ENCODE measurements at places on chromosomes 12 and 14.

GRCh38 chr14:22650046-22650739 lies 6.0 kb upstream of the OR6J1 start:
- no peak for DNase-seq

- no peak for DNase-seq
Observed at GRCh38 chr14:68634332-68634731, 158.5 kb downstream of the ZFP36L1 start.

DNA sequence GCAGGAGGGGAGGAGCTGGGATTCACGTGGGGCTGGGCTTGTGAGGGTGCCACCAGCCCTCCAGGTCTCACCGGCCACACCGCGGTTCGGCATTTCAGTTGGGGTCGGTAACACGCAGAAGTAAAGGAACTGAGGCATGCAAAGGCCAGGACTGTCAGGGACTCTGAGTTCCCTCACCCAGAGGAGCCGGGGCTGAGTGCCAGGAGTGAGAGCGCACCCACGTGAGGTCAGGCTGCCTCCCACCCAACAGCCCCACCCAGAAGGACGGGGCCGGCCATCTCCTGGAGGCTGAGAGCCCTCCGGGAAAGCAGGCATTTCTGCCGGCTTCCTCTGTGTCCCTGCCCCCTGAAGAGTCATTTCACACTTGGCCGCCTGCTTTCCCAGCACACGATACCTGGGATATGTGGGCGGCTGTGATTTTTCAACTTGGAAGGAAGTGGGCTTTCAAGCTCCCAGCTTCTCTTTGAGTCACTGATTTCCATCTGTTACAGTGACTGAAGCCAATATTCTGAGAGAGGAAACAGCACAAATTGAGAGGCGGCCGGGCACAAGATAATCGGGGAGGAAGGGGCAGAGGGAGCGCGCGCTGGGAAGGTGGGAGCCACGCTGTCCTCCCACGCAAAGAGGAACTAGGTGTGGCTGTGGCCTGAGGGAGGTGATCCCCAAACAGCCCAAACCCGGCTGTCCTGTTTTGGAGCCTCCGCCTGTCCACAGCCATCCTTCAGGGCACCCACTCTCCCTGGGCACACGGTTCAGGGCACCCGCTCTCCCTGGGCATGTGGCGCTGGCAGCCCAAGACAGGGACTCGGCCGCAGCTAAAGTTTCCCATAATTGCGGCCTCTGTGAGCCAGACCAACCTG lies 19.0 kb downstream of the GALNT9 start:
- DNase-seq, result no peak

GRCh38 chr12:21500786-21501257 lies 613 bp downstream of the RECQL start:
- DNase-seq, result no peak

- no peak for DNase-seq
Observed at GRCh38 chr14:30312214-30312613, 246.7 kb upstream of the G2E3 start.

GRCh38 chr12:123731596-123731995 lies 19.4 kb downstream of the ATP6V0A2 start:
- no peak for DNase-seq

GRCh38 chr12:84955298-84955697 lies 42.7 kb upstream of the SLC6A15 start:
- DNase-seq, result no peak

- no peak for DNase-seq
Observed at GRCh38 chr14:104139460-104140212, 1.2 kb downstream of the KIF26A start.

- DNase-seq, result no peak
Observed at GRCh38 chr14:38254571-38255407, 1.1 kb downstream of the CLEC14A start.

DNA sequence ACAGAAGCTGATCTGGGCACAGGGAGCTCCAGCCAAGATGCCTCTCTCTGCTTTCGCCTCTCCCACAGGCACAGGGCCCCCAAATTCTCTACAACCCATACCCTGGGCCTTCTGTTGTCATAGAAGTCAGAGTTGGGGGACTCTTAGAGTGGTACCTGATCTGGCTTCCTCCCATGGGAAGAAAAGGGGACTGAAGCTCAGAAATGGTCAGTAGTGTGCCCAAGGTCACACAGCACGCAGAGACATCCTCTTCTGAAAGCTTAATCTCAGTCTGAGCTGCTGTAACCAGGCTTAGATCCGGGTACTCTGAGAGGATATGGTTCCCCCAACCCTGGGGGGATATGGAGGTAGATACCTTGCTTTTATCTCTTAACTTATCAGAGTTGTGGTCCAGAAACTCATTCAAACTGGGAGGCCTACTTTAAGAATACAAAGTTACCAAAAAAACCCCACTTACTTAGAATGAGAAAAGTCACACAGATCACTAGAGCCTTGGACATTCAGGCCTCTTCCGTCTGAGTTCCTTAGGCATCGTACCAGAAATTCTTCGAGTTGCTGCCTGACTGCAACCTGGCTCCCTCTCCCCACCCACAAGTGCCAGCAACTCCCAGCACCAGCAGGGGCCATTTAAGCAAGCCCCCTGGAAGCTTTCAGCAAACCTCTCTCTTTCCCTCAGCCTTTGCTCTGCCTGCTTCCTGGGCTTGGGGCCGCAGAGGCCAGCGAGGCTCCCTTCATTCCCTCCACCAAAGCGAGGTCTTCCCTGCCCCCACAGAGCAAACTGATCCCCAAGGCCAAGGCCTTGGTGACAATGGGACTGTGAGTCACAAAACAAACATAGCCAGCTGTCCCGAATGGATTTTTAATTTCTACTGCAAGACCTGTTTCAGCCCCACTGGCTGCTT lies 13.9 kb downstream of the KRT7 start:
- peak; percentile 71 for DNase-seq

- DNase-seq, result no peak
Observed at GRCh38 chr12:127742231-127742630, 524.7 kb upstream of the TMEM132C start.

DNA sequence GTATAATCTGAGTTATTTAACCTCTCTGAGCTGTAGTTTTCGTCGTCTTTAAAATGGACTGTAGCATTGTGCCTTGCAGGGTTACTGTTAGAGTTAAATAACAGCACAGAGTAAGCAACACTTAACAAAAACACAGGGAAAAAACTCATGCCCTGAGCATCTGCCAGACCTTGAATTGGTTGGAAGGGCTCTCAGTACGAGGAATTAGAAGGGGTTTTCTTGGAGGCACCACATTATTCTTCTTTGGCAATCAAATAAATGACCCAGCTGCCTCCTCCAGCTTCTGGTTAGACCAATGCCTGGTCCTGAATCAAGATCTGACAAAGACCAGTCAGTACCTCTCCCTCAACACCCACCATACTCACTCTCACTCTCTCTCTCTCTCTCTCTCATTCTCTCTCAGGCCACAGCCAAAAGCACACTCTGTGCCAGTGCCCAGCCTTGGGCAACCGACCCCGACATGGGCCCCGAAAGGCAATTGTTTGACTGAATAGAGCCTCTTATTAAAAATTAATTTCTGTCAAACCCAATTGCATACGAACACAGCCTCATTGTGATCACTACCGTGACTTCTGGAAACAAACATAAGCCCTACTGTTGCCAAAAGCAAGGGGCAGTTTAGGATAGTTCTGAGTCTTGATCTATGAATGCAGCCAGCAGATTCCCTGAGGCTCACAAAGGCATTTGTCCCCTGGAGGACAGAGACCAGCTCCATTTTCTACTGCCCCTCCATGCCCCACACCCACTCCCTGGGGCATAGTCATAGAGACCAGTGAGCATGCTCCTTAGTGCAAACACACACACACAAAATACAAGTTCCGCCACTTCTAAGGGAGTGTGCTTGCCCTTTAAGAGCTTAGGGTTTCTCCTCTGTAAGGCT lies 23.9 kb downstream of the DUSP6 start:
- no peak for DNase-seq

DNA sequence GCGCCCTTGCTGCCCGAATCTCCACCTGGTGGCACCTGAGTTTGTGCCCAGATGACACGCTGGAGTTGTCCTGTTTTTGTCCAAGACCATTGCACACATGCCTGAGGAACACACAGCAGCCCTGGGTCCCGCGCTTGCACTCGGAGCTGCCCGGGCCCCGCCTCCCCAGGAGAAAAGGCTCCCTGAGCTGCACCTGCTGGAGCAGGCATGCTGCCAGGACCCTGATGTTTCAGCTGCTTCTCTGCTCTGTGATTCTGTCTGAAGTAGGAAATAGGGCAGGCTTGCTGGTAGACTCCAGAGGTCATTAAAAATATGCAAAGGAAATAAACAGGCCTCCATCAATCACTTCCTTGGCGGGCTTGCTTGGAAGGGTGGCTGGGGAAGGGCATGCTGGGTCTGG lies 271.6 kb downstream of the CACNA1C start:
- DNase-seq, result no peak

DNA sequence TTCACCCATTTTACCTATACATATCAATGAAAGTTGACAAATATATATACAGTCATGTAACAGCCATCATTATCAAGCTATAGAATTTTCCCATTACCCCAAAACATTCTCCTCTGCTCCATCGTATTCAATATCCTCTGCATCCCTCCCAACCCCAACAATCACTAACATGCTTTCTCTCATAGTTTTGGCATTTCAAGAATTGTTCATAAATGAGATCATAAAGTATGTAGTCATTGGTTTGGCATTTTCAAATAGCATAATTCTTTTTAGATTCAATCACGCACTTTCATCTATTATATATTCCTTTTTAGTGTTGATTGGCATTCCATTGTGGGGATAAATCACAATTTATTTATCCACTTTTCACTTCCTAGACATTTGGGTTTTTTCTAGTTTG lies 866.0 kb upstream of the TMEM132C start:
- peak; percentile 87 for DNase-seq

GRCh38 chr12:88775742-88776151 lies 195.5 kb upstream of the KITLG start:
- no peak for DNase-seq

- DNase-seq, result peak; percentile 20
Observed at GRCh38 chr12:64400041-64400440, 4.2 kb upstream of the XPOT start.

- no peak for DNase-seq
Observed at GRCh38 chr12:53313996-53314395, 7.4 kb downstream of the AAAS start.

GRCh38 chr12:33596814-33597213 lies 157.2 kb upstream of the SYT10 start:
- no peak for DNase-seq

DNA sequence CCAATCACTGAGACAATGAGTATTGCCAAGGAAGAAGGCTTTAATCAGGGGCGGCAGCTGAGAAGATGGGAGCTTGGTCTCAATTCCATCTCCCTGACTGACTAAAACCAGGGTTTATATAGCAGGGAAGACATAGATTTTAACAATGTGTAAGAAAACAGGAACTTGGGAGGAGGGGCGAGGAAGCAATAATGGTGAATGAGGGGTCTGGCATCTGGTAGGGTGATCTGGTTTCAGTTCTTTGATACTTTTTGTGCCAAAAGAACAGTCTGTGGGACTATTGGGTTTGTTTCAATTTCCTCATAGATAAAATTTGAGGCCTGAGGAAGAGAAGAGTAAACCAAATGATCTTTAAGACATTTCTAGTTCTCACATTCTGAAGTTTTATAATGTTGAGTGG lies 49.2 kb downstream of the FUT8 start:
- peak; percentile 5 for DNase-seq

DNA sequence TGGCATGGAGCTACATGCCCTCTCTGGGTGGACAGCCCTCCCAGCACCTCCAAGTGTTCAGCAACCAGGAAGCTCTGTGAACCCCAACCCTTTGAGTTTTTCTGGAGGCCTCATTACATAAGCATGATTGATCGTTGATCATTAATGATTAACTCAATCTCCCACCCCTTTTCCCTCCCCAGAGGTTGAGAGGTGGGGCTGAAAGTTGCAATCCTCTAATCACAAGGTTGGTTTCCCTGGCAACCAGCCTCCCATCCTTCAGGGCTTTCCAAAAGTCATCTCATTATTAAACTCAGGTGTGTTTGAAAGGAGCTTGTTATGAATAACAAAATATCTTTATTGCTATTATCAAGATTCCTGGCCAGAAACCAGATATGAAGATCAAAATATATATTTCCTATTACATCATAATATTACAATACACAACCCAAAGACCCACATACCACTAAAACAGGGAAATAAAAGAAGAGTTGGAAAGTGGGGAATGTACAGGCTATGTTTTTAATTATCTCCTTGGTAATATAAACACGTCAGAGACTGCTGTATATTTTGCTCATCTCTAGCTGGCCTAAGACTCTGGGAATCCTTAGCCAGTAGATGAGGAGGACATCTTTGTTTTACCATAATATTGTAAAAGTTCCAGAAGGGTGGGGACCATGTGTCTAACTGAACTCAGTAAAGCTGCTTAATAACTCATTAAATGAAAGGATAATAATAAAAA lies 73.6 kb downstream of the SSPN start:
- DNase-seq, result peak; percentile 33

DNA sequence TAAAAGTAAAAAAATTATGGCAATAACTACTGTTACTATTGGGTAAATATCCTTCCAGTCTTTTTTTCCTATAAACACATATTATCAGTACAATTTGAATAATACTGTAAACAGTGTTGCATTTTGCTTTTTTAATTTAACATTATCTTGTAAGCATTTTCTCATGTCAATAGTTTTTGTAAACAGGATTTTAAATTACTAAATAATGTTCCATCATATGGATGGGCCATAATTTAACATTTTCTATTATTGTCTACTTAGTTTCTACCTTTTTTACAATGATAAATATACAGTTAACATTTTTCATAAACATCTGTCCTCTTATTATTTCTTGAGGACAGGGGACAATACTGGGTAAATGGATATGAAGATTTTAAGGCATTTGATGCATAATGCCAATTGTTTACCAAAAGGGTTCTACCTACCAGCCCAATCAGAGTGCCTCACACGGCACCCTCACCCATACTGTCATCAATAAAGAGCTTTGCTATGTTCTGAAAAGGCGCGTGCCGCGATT lies 759 bp upstream of the ACVR1B start:
- no peak for DNase-seq

GRCh38 chr12:121240484-121241101 lies 30.7 kb downstream of the P2RX4 start:
- peak; percentile 22 for DNase-seq

GRCh38 chr12:48189331-48190125 lies 6.1 kb downstream of the CCDC184 start:
- peak; percentile 64 for DNase-seq

GRCh38 chr14:81436296-81437138 lies 36.4 kb upstream of the STON2 start:
- DNase-seq, result peak; percentile 68

GRCh38 chr14:21399311-21399870 lies 15.6 kb upstream of the SUPT16H start:
- DNase-seq, result no peak

DNA sequence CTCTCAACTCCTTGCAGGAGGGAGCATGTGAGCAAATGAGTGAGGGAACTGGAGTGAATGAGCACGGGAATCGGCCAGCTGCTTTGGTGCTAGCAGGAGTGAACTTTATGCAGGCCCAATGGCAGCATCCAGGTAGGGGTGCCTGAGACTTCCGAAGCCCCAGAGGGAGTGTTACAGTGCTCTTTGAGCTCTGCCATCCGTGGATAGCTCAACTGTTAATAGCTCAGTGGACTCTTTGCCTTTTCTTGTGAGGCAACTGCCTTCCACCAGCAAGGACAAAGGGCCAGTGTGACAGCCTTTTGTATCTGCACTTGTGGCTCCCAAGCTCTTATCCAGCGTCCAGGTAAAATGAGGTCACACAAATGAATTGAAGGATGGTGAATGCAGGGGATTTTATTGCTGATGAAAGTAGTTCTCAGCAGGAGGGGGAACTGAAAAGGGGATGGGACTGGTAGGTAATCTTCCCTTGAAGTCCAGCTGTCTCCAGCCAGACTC lies 12.9 kb downstream of the CREBL2 start:
- no peak for DNase-seq

All from fibroblast of skin of back (primary cell).